A172 (cell line): ENCODE measurements at places on chromosomes 16 and 17.

GRCh38 chr17:74682471-74683190 lies 30.1 kb downstream of the CD300LF start:
- DNase-seq = no peak

DNA sequence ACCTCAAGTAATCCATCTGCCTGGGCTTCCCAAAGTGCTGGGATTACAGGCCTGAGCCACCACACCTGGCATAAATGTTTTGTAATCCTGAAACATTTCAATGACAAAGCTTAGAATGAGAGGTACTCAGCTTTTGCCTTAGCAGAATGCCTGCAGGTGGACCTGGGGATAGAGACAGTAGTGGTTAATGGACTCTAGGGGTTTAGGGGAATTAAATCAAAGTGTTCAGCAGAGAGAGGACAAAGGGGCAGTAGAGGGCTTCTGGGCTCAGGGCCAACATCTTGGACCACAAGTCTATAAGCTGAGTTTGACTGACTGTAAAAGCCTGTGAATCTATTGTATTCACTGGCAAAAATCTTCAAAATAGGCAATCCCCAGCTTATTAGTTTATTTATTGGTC lies 36.0 kb upstream of the MED13 start:
- no peak for DNase-seq

DNA sequence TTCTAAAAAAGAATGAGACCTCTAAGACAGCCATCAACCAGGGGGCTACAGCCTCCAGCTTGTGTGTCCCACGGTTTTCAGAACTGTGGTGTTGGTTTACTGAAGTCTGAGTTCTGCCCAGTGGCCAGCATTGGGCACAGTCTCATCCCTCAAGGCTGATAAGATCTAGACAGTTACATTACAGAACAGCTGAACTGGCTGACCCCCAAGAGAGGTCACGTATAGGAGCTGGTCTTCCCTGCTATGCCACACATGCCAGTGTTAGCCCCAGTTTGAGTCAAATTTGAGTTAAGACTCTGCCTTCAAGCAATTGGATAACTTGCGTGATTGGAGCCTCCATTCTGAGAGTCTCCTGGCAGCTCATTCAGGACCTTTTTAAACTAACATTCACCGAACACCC lies 14.8 kb upstream of the NUP93 start:
- DNase-seq = no peak

GRCh38 chr17:30326809-30327208 lies 7.0 kb downstream of the TMIGD1 start:
- DNase-seq = no peak

- no peak for DNase-seq
Observed at GRCh38 chr17:51214920-51215319, 44.9 kb downstream of the MBTD1 start.

DNA sequence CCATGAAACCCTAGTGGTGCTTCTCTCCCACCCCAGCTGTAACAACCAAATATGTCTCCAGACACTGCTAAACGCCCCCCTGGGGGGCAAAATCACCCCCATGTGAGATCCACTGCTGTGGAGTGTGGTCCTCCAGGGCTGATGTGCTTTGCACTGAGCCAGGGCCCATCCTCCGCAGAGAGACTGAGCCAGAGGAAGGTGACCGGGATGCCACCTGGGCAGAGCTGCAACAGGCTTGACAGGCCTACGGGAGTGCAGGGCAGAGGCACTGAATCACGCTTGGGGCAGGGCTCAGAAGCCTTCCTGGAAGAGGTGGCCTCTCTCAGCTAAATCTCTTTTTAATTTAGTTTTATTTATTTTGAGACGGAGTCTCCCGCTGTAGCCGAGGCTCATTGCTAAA lies 4.4 kb downstream of the GJD3 start:
- no peak for DNase-seq

- DNase-seq = no peak
Observed at GRCh38 chr16:81765111-81765919, 13.8 kb upstream of the PLCG2 start.

GRCh38 chr17:35588196-35588920 lies 1.2 kb downstream of the AP2B1 start:
- peak; percentile 83 for DNase-seq

- no peak for DNase-seq
Observed at GRCh38 chr17:19651451-19652238, 3.1 kb downstream of the ALDH3A2 start.

DNA sequence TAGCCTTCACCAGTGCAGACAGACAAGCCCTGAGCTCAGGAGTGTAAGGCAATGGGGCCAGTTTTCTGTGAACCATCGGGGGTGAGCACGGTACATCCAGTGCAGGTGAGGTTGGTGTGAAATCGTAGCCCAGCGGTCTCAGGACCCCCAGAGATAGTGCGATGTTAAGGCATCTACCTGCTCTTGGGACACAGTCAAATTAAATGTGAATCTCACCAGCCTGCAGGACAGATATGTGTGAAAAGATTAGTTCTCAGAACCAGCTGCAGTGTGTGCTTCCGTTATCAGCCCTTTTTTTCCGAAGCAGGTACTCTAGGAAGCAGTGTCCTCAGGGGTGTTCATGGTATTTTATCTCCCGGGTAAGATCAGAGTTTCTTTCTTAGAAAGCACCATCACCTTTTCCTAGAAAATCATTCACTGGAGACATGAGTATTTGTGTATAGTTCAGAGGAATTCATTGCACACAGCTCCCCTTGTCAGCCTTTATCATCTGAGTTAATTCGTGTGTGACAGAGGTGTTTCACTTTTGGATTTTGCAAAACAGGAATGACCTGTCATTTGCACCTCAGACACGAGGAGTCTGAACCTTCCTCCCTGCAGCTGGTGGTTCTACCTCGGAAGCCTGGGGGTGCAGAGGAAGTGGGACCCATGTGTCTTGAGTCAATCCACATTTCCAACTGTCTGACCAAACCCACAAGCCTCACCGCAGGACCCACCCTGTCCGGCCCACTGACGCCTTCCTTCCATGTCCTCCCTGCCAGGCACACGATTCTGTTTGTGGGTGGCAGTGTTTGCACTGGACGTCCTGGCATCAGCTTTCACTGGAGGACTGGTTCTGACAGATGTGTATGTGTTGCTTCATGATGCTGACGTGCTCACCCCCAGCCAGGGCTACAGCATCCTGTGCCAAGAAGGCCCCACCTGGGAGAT lies 107.8 kb downstream of the CLEC16A start:
- no peak for DNase-seq

- DNase-seq = no peak
Observed at GRCh38 chr17:74303305-74303704, 22.7 kb upstream of the KIF19 start.

DNA sequence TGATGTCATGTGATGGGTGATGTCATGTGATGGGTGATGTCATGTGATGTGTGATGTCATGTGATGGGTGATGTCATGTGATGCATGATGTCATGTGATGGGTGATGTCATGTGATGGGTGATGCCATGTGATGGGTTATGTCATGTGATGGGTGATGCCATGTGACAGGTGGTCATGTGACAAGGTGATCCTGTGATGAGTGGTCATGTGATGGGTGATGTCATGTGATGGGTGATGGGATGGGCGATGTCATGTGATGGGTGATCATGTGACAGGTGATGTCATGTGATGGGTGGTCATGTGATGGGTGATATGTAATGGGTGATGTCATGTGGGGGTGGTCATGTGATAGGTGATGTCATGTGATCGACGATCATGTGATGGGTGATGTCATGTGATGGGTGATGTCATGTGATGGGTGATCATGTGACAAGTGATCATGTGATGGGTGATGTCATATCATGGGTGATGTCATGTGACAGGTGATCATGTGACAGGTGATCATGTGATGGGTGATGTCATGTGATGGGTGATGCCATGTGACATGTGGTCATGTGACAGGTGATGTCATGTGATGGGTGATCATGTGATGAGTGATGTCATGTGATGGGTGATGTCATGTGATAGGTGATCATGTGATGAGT lies 17.2 kb downstream of the CD300LB start:
- DNase-seq = peak; percentile 26

DNA sequence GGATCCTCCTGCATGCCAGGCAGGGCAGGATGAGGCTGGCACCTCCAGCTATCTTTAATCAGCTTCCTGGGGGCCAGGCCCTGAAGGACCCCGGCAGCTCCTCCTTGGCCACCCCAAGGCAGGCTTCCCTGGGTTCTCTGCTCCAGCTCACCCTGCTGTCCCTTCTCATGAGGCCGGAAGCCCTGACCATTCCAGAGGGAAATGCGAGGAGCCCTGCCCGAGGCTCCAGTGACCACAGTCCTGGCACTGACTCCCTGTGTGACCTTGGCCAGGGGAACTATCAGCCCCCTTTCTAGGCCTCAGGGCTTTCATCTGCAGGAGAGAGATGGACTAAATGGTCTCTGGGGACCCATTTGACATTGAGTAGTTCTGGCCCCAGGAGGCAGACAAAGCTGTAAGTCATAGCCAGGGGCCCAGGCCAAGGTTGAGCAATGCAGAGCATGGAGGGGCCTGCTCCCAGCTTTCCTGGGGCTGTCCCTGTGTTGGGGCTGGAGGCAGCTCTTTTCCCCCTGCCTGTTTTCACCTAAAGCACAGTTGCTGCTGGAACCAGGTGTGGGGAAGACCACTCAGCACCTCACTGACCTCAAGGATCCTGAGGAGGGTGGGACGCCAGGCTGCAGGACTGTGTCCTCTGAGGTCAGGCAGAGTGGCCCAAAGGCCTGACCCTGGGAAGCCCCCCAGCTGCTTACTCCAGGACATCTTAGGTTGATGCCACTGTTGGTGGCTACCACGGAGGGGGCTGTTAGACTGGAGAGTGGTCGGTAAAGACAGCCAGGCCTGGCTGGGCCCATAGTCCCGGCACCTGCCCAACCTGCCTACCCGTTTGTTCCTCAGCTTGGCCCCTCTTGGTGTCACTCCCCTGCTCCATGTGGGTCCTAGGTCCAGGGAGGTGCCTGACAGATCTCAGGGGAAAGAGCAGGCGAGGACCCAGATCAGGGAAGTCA lies 8.1 kb downstream of the KCNH6 start:
- no peak for DNase-seq

GRCh38 chr16:30621765-30622164 lies 11.6 kb upstream of the ZNF689 start:
- DNase-seq = peak; percentile 52

GRCh38 chr17:8832711-8833352 lies 33.7 kb upstream of the MFSD6L start:
- no peak for DNase-seq

DNA sequence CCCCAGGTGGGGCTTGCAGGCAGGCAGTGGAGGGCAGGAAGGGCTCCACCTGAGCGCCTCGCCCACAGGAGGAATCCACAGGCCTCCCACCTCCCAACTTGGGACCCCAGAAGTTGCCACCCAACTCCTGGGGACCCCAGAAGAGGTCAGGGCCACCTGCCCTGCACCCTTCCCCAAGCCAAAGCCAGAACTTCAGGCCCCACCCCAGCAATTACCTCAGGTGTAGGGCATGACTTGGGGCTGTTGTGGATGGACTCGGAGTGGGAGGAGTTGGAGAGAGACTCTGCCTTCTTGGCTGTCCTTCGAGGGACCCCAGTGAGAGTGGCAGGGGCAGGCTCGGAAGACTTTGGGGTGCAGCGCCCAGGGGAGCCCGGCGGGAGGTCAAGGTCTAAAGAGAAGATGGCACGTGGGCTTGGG lies 10.5 kb downstream of the TSPOAP1 start:
- no peak for DNase-seq

GRCh38 chr17:77211681-77212080 lies 70.9 kb downstream of the SEC14L1 start:
- DNase-seq = no peak

DNA sequence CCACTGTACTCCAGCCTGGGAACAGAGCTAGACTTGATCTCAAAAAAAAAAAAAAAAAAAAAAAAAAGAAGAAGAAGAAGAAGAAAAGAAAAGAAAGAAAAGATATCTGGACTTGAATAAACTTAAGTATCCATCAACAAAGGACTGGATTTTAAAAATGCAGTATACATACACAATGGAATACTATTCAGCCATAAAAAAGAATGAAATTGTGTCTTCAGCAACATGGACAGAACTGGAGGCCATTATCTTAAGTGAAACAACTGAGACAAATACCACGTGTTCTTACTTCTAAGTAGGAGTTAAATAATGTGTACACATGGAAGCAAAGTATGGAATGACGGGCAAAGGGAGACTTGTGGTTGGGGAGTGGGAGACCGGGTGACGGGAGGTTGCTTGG lies 40.1 kb upstream of the MNT start:
- DNase-seq = no peak

DNA sequence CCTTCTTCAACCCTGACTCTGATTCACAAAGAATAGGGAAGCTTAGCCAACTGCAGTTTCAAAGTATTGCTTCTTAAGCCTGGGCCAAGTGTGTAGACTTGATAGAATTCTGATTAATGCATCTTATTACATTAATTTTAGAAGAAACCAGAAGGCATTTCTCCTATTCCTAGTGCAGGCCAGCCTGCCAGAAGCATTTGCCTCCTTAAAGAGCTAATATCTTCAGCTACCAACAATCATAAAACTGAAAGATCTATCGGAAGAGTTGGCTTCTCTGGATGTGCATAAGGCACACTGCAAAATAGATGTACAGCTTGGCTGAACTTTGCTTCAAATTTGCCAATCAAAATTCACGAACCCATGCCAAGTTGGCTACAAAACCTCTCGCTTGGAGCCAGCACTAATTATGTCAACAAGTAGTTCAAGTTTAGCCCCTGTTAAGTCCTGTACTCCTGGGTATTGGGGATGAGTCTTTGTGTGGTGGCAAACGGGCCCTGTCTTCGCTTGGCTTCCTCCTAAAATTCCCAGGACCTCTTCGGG lies 717.8 kb downstream of the WWOX start:
- DNase-seq = no peak

DNA sequence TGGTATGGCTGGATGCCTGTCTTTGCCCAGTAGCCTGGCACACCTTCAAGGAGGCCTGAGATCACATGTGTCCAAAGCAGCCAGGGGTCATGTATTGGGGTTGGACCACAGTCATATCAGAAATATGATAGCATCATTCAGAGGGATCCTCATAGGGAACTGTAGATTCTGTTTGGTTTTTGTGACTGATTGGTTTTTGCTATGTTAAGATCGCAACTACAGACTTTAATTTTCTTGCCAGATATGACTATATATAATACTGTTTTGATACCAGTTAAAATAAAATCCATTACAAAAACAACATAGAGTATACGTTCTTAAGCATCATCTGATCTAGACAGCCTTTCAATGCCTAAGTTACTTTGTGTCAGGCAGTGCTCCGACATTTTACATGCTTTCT lies 11.8 kb upstream of the SMPD3 start:
- DNase-seq = no peak

GRCh38 chr16:8958344-8959167 lies 5.2 kb downstream of the USP7 start:
- peak; percentile 75 for DNase-seq

- no peak for DNase-seq
Observed at GRCh38 chr17:78910497-78911284, 7.7 kb upstream of the CEP295NL start.

DNA sequence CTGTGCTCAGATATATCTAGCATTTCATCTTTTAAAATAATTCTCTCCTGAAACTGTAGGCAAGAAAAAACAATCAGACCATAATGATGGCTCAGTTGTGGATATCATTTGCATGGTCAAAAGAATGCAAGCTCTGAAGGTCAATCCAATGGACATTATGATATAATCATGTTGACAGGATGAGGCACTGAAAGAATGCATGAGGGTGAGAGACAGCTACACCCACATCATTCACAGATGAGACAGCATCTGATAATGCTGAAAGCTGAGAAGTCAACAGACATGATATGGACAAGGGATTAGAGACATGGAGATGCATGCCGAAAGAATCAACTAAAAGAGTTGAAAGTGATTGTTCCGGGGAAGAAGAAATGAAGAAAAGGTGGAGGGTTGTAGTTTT lies 346.4 kb upstream of the CDH5 start:
- no peak for DNase-seq
